Ureter (tissue), 1 donor: ENCODE measurements at places on chromosomes 4 and X. TPM values are rescaled to one million over a fixed set of nuclear protein-coding genes. Genes with fewer than 3 reads are reported as not detected.

Gene ADAM29
- total RNA-seq: not detected

DNA sequence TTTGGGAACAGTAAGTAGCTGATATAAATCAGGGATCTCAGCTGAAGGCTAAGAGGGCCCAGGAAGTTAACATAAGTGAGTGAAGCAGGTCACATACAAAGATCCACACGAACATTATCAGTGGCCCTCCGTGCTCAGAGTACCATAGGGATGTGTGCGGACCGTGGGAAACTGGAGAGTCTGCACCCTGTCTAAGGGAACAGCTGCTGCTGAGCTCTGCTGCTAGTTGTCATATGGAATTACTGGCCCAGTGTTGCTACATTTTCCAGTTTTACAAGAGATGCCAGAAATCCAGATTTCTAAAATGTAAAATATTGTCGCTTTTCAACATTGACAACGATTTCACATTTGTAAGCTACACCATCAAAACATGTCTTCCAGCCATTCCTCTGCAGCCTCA, 90.5 kb downstream of the RTL5 start:
- peak; percentile 19 for DNase-seq

DNA sequence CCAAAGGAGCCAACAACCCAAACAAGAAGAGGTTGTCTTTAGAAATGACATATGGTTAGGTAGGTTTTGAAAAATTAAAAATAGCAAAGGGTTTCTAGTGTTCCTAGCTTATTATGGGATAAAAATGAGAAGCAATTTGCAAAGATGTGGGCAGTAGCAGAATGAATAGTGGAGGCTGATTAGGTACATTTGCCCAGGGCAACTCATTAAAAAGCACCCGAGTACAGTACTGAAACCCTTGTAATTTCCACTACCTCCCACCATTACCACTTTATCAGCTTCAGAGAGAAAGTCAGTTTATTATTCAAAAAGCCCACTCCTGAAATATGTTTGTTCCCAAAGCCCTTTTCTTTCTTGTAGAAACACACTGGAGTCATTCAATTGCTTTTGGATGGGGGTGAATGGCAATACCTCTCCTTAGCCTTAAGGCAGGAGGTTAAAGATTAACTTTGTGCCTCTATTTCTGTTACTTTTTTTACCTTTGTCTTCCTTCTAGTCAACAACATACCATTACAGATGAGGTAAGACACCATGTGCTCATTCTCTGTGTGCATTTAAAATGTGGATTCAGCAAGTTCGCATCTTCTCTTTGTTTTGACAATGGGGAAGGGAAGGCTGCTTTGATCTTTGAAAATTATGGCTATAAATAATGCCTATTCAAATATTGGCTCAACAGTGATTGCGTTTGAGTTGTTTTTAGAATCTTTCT, 353.8 kb upstream of the CASK start:
- DNase-seq: no peak

GRCh38 chr4:88583631-88584470, 8.4 kb upstream of the HERC3 start:
- DNase-seq: no peak

DNA sequence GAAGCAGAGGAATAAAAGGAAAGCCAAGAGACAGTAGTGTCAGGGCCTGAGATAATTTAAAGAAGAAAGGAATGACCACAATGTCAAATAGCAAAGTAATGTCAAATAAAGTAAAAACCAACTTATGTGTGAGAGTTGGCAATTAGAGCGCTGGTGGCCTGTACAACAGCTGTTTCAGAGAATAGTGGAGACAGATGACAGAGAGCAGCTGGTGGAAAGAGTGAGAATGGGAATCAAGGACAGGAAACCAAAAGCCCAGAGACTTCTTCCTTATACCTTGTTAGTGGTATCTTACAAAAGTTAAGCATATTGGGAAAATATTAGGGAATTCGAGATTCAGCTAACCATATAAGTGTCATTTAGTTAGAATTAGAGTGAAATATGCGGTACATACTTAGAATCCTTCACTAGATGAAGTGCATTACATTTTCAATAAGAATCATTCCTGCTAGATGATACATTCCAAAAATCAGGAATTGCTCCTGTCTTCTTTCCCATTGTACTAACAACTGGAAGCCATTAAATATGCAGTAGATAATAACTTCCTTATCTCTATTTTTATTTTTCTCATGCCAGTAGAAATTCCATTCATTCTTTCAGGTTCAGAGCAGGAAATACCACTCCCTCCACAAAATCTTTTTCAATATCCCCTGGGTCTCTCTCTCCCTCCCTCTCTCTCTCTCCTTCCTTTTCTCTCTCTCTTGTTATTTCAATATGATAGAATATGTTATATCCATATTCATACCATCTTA, 525.4 kb downstream of the CENPC start:
- no peak for DNase-seq

Gene TRIM61
- 2.6 TPM for total RNA-seq

Gene PAGE4
- not detected for total RNA-seq

DNA sequence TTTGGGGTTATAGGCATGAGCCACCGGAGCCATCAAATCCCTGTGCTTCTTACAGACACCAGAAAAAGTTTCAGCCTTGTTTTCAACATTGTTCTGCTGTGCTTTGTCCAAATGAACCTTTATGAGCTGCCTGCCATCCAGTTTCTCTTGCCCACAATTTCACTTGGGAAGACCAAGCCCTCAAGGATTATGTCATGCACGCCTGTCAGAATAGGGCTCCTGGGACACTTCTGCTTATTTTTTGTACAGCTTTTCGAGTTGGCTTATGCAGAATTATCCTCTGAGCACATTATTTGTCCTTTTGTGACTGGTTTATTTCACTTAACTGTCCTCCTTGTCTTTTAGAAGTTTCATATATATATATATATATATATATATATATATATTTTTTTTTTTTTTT, 16.2 kb downstream of the UBE2K start:
- DNase-seq: no peak

Gene ZDHHC9
- total RNA-seq: 34.3 TPM

DNA sequence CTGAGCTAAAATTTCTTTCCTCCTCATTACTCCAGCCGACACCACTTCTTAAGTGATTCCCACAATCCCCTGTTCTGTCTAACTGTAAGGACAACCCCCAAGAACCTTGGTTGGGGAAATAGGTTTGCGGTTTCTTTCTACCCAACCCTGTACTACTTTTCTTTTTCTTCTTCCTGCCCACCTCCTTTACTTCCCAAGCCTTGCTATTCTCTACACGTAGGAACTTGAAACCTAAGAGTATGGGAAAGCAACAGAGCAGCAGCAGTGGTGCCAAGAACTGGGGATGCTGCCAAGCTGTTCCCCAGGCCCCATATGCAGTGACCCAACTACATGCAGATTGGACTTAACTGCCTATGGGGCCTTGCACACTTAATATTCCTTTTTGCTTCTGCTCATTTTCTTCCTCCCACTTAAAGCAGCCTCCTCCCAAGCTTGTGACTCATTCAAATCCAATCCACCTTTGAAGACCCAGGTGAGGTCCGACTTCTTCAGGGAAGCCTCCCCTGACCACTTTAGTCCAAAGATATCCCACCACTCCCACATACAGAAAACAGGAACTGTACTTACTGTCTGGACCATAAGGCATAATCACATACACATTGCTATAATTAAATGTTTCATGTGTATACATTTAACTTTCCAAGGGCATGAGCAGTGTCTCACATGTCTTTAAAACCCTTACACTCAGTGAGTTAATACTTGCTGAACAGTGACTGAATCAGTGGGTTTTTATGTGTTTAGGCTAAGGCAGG, 1.7 kb downstream of the FAM120C start:
- no peak for DNase-seq

Gene ADGRL3
- total RNA-seq: 17.9 TPM

- DNase-seq: no peak
Measured at GRCh38 chr4:83809581-83809980, 273.7 kb downstream of the GPAT3 start.

Gene SUPT20HL1
- total RNA-seq: 0.78 TPM

Gene HMX1
- not detected for total RNA-seq
